ENCODE measurements at places on chromosomes 7 and 10.

- DNase-seq, result no peak
These were observed 166.3 kb upstream of the AHR start for GRCh38 chr7:17131983-17132655.

DNA sequence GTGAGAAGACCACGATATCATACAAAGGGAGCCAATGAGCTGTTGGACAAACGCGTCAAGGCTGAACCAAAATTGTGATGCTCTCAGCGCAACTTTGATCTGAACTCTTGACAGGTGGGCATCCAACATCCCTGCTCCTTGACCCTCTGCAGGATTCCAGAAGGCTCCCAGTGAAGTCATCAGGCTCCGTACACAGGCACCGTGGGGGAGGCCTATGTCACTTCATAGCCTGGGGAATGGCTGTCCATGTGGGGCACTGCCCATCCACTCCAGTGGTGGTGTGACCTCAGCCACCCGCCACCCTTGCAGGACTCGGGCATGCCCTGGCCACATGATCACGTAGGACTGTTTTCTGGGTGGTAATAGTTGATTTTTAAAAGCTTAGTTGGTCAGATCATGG lies 233.8 kb upstream of the GRB10 start:
- DNase-seq, result no peak

- peak; percentile 68 for DNase-seq
These were observed 717 bp downstream of the ADCY1 start for GRCh38 chr7:45574669-45575500.

DNA sequence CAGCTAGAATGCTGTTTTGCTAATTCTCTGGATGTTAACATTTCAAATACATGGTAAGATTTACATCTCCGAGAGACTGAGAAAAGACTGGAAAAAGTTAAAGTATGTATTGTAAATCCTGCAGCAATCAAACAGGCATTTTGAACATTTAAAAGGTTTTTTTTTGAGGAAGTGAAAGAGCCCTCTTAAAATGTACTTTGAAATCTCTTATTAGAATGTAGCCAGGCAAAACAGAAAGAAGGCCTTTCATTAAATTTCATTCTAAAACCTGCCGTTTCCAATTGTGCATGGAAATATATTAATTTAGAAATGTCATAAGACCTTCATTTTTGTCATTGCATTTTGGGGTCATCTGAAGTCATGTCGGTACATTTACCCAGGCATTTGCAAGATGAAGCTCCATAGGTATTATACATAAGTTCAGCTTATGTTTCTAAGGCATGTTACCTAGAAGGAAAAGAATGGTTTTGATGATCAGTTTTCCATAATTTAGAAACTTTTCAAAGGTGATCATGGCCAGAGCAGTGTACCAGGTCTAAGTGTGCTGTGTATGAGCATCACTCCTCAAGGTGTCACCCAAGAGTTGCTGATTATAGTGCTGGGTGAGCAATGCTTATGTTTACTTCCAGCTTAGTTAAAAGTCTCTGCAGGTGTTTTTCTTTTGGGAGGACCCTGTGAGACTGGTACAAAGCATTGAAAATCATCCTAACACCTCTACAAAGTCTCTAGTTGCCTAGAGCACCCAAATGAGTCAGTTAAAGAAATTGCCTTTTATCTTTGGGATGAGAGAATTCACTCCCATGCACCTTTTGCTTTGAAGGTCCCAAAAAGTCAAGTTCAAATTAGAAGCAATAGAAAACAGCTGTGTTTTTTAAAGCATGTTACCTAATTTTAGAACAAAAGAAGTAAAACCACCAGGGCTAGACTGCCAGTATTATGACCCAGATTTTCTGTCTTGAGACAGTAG lies 7.1 kb downstream of the ZNF736 start:
- no peak for DNase-seq

DNA sequence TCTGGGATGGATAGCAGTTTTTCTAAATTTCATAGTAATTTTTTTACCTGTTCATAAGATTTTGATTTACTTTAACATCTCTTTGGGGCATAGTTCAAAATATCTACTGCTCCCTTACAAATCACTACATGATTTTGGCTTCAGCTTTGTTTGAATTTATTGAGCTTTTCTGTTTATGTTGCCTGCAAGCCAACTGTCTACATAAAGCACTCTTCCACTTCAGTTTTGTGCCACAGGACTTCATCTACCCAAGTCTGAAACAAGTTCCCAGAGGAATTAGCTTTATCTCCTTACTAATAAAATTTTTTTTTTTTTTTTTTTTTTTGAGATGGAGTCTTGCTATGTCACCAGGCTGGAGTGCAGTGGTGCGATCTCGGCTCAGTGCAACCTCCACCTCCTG lies 45.4 kb upstream of the KMT2E start:
- no peak for DNase-seq

DNA sequence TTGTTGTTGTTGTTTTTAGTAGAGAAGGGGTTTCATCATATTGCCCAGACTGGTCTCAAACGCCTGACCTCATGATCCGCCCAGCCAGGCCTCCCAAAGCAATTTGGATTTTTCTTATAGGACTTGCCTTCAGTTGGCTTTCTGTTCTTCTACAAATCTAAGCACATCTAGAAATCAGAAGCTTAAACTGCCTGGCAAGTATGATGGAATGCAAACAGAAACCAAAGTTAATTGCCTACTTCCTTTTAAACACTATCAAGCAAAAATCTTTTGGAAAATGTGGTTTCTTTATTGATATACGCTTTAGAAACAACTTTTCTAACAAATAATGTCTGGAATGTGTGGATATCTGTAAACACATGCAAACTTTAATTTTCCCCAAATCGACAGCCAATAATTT lies 64.9 kb downstream of the USP6NL start:
- DNase-seq, result no peak

DNA sequence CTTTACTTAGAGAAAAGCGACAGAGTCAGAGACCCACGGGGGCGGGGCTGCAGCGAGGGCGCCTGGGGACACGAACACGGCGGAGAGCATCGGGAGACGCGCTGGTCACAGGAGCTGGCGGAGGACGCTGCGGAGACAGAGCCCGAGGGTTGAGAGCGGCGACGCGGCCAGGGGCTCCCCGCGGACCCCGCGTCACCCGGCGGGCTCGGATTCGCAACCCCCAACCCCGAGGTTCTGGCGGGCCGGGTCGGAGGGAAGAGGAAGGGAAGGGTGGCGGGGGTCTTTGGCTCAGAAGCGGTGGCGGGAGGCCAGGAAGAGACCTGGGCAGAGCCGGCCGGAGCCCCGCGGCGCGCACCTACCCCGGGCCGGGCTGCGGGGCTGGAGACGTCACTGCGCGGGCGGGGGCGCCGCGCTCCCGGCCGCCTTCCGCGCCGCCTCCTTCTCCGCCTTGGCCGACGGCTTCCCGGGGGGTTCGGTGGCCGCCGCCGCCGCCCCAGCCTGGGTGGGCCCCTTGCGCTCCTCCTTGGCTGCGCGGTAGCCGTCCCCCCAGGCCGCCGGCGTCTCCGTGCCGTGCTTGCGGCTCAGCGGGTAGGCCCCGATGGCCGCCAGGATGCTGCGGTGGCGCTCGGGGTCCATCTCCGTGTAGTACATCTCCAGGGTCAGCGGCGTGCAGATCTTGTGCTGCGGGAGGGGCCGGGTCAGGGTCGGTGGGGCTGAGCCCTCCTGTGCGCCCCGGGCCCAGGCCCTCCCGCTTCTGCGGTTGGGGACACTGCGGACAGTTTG lies 11.1 kb downstream of the CALY start:
- DNase-seq, result no peak

- DNase-seq, result no peak
These were observed 28.8 kb downstream of the CALML3 start for GRCh38 chr10:5553400-5554170.

GRCh38 chr10:75030371-75030770 lies 81.1 kb upstream of the SAMD8 start:
- DNase-seq, result no peak

Measured in GM12892 (cell line).